ENCODE measurements at places on chromosomes 6 and 20.
A peak's percentile ranks its signal among the peaks of the same experiment; 100 is the strongest.

DNA sequence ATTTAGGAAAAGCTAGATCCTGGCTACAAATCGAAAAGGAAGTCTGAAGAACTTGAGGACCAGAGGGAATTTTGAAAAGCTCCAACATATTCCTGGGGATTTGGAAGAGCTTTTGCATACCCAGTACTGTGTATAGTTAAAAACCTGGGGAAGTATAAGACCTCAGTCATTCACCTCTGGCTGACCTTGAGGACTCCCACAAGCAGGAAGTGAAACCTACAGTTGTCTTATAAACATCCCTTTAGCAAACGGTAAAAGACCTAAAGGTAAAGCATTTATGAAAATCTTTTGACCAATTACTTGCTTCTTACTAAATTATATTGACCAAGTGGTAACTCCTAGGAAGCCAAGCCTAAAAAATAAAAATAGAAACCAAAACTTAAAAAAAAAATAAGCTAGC lies 175.0 kb downstream of the HAO1 start:
- no peak for DNase-seq

- no peak for DNase-seq
Observed at GRCh38 chr20:31260326-31260932, 3.0 kb downstream of the DEFB115 start.

- DNase-seq: no peak
Observed at GRCh38 chr6:117557951-117558350, 44.4 kb downstream of the GOPC start.

DNA sequence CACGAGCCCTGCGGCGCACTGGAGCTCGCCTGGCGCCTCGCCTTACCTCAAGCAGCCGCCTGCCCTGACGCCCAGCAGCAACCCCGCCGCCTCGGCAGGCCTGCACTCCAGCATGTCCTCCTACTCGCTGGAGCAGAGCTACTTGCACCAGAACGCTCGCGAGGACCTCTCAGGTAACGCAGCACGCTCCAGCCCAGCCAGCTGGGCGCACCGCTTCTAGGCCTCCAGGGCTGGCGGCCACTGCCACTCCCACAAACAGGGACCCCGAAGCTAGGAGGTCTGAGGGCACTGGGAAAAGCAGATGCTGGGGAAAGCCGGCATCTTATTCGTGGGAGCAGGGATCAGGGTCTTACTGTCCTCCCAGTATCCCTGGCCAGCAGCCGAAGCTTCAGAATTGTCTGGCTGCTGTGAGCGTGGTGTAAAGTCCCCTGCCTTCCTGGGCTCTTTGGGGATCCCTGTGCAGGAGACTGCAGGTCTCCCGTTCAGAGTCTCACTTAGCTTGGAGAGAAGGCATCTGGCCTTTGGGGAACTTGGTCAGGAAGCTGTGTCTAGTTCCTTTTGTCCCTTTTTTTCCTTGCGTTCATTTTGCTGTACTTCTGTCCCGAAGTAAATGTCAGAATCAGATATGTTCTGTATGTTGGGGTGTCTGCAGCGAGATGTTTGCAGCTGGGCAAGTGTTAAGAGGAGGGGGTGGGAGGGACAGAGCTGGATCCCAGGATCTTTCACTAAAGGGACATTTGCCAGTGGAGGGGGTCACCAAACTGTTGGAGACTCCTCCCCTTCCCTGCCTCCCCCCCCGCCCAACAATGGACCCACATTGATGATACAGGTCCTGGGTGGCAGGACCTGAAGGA lies 1.8 kb downstream of the FOXF2 start:
- DNase-seq: peak; percentile 30

DNA sequence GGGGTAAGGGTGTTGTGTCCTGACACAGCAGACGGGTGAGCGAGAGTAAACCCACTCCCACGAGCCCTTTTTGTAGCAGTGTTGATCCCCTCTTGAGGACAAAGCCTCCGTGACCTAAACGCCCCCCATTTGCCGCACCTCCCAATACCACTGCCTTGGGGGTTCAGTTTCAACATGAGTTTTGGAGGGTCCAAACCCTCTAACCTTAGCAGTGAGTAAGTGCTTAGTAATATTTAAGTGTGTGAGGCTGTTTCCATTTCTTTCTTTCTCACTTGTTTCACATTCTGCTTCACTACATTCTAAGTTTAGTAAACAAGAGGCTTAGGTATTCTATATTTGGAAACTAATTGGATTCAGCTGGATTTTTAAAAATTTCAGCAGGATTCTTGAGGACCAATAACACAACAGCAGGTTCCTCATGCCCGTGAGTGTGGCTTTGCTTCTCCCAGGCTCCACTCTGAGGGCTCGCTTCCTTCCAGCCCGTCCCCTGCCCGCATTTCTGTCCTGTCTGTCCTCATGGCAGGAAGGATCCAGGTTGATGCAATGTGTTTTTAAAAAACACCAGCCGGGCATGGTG lies 41.2 kb downstream of the SNX9 start:
- no peak for DNase-seq

DNA sequence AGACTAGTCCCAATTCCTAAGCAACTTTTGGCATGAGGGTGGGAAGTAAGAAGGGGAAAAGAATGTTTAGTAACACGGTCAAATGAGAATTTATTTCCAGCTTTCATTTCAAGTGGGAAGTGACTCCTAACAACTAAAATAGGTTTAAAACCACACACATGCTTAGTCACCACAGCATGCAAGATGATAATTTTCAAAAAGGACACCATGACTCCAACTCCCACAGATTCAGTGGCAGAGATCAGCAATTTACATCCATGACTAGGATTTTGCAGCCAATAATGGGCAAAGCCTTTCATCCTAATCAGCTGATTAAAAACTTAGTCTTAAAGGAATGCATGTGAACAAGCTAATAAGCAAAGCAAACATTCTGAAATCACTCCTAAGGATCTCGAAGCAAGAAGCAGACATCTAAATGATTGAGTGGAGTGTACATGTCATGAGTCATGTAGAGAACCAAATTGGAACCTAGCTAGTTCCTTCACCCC lies 48.1 kb upstream of the GCLC start:
- DNase-seq: no peak

GRCh38 chr20:20736303-20736702 lies 23.9 kb upstream of the RALGAPA2 start:
- DNase-seq: no peak

DNA sequence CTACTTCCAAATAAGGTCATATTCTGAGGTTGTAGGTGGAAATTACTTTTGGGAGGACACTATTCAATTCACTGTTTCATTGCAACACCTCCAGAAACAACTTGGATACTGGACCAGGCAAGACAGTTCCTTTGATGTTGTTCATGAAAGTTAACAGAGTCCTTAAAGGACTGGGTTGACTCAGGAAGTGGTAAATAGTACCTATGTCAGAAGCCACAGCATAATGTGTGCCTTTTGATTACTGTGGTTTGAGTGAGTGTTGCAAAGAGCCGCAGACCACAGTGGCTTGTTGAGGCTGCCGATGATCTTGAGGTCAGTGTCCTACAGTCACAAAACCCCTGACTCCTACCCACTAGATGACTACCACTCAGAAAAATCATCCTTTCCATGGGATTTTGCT lies 10.9 kb downstream of the IL20RA start:
- no peak for DNase-seq

- no peak for DNase-seq
Observed at GRCh38 chr6:161850562-161850961, 576.7 kb upstream of the AGPAT4 start.

- no peak for DNase-seq
Observed at GRCh38 chr20:58065508-58066361, 162.7 kb downstream of the ANKRD60 start.

DNA sequence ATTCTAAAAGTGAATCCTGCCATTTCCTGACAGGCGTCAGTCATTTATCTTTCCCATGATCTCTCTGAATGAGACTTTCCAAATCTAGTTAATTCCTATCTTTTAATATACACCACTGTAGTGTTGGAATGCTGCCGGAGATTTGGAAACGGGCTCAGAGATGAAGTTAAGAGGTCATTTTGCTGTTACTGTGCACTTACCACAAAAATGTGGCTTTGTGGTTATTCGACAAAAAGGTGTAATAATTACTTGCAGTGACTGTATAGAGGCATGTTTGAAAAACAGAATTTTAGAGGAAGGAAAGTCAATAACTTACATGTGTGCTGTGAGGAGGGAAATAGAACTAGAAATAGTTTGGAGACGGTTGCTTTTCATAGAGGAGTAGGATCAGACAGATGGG lies 460.2 kb upstream of the BTBD3 start:
- no peak for DNase-seq

DNA sequence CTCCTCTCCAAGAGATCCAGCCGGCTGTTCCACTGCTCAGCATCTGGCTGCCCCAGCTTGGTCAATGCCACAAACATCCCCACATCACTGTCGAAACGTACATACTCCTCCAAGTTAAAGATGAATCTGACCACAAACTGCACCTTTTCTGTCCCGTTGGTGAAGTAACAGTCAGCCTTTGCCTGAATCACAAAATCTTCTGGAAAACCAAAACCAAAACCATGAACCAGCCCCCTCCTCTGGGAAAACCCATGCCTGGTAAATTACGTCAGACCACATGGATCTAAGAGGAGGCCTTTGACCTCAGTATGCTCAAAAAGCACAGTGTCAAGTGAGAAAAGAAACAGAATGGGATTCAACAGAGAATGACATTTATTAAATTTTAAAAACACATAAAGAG lies 1.7 kb downstream of the HLA-DOB start:
- DNase-seq: no peak

GRCh38 chr20:41559658-41560057 lies 58.5 kb downstream of the CHD6 start:
- DNase-seq: no peak

- DNase-seq: no peak
Observed at GRCh38 chr6:10315658-10316372, 99.1 kb downstream of the TFAP2A start.

DNA sequence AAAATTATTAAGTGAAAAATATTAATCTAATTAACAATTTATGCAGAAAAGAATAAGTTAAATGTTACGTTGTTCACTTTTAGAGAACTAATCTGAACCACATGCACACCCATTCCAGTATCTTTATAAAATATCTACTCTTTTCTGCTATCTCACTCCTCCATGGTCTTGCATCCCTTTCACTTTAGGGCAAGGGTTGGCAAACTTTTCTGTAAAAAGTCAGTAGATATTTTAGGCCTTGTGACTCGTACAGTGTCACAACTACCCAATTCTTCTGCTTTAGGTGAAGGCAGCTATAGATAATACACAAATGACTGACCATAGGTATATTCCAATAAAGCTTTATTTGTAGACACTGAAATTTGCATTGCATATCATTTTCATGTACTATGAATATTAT lies 39.7 kb upstream of the SUPT3H start:
- no peak for DNase-seq

- DNase-seq: no peak
Observed at GRCh38 chr6:17439243-17439993, 46.0 kb downstream of the CAP2 start.

- DNase-seq: peak; percentile 79
Observed at GRCh38 chr20:19212821-19213502, 520 bp downstream of the SLC24A3 start.

DNA sequence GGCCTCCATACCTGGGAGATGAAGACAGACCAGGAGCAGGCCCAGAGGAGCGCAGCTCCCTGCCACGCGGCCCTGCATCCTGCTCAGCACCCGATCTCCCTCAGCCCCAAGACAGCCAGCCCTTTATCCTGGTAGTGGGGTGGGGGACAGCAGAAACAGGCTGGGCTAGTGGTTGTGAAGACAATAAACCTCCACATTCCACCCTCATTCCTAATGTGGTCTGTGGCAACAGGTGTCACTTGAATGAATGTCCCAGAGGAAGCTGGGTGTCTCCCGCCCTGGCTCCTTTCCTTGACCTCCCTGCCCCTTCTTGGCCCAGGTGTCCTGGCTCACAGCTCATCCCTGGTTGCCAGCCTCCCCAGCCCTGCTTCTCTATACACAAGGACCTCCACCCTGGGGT lies at the start of gene C6orf15:
C6orf15 (minus strand) TSS at position 98 of the 400 bp plus-strand sequence; CDS start at position 78, 20 bp downstream.
- no peak for DNase-seq

DNA sequence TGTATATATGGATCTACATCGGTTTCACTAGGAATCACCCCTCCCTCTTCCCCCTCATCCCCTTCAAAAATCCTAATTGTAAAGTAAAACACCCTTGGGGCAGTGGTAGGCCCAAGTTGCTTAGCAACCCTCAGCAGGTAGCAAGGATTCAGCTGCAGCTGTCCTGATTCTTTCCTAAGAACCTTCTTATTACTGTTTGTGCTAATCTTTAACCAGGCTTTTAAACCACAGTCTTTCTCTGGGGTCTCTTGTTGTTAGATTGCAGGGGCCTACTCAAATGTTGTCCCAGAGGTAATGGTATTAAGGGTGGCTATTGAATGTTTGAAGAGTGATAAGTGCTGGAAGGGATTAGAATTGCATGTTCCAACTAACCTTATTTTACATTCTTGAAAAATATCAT lies 46.4 kb downstream of the PRL start:
- no peak for DNase-seq

DNA sequence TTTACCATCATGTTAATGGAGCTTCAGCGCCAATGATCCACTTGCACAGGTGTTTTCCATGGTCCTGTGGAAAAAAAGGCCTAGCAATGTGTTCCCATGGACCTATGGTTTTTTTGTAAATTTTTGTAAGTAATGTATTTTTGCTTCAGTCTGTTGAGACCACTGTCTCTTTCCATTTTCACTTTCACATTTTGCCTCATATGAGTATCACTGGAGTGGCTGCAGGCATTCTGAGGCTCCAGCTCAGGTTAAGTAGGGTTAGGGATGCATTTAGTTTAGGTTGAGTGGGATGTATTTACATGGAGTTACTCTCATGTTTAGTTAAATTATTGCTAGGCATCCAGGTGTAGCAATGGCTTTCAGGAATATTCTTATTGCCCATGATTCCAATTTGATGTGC lies 19.2 kb upstream of the LMBRD1 start:
- no peak for DNase-seq

DNA sequence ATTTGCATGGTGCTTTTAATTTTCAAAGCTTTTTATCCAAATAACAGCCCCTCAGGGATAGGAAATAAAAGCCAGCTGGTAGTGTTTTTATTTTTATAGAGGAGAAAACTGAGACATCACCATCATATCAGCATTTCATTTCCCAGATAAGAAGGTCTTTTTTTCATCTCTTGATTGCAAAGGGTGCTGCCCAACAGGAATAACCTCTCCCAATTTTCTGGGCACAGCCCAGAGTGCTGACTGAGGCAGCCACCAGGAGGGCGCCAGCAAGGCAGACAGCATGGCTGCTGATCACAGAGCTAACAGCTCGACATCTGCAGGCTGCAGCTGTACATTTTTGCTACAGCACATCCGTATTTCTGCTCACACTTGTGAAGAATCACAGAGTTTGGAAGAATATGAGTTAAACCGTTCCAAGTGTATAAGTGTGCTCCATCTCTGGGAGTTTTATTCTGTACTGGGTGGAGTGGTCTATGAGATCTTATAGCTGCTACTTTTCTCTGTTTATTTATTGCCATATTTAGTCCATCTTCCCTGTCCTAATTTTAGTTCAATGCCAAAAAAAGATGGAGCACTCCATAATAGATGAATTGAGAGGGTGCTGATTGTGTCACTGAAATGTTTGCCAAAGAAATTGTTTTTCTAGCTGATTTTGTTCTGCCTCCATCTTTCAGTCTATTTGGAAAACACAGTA lies 85.5 kb upstream of the C20orf144 start:
- peak; percentile 63 for DNase-seq

GRCh38 chr6:110232450-110232849 lies 52.2 kb downstream of the CDC40 start:
- no peak for DNase-seq

- peak; percentile 48 for DNase-seq
Observed at GRCh38 chr6:35024551-35025054, 116.5 kb downstream of the TCP11 start.

GRCh38 chr6:25007269-25007699 lies 71.5 kb upstream of the RIPOR2 start:
- no peak for DNase-seq

Measured in right hindlimb (tissue), 1 donor.